ENCODE measurements at places on chromosomes 12 and 14.
A peak's percentile ranks its signal among the peaks of the same experiment; 100 is the strongest.

DNA sequence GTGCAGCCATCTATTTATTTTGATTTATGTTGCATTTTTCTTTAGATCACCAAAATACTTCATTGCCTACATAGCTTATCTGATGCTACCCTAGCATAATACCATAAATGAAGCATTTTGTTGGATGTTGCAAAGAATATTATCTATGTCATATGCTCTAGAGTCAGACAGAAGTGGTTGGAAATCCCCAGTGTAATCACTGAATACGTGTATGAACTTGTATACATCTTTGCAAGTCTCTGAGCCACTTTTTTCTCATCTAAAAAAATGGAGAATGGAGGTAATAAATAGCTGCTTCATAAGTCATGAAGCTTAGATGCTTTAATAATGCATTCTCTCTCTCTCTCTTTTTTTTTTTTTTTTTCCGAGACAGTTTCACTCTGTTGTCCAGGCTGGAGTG lies 18.5 kb downstream of the EVL start:
- no peak for DNase-seq

DNA sequence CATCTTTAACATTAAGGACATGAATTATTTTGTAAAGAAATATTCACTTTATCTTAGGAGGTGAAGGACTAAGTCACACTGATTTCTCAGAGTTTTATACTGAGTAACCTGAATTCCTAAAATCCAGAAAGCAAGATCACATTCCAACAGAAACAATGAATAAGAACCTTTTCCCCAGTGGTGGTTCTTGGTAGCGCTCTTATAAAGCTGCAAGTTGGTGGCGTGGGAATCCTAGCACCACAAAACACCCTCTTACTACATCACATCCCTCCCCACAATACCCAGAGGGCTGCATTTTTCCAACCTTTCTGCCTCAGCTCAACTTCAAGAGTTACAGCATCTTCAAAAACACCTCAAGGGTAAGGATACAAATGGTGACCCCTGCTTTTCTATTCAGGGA lies 44.0 kb upstream of the SMUG1 start:
- DNase-seq = no peak

DNA sequence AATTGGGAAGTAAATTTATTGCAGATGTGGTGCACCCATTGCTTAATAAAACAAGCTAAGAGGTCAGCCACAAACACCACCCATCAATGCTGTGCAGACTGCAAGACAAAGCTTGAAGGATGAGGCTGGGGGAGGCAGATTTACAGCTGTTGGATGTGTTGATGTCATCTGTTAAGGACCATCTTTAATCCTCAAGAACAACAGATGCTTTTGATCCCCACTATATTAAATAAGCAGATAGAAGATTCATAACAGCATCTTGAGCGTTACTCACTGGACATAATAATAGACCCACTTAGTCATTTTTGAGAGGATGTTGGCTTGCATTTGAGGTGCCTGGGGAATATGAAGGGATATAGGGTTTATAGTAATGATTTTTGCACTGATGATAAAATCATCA lies 58.8 kb downstream of the GPR68 start:
- DNase-seq = no peak

- DNase-seq = no peak
Observed at GRCh38 chr12:24054416-24054815, 104.9 kb upstream of the SOX5 start.

DNA sequence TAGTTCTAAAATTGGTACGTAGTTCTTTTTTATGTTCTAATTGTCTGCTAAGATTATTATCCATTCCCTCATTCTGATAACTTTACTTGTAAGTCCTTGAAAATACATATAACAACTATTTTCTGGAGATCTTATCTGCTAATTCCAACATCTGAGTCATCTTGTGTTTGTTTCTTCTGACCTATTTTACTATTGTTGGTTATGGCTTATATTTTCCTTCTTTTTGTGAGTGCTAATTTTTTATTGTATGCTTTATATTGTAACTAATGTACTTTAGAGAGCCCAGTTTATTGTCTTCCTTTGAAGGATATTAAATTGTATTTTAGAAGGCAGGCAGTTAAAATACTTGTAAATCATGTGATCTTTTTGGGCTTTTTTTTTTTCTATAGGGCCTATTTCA lies 149.3 kb upstream of the LRFN5 start:
- DNase-seq = no peak

GRCh38 chr14:35405304-35405996 lies 901 bp upstream of the NFKBIA start:
- DNase-seq = no peak

DNA sequence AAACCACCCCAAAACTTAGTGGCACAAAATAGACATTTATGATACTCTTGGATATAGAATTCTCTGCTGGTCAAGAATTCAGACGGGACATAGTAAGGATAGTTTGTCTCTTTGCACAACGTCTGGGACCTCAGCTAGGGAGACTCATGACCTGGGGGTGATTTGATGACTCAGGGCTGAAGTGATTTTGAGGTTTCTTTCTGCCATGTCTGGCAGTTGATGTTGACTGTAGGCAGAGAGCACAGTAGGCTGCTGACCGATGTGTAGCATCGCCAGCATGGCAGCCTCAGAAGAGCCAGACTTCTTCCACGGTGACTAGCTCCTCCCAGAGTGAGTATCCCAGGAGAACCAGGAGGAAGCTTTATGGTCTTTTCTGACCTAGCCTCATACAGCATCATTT lies 88.9 kb upstream of the FRMD6 start:
- no peak for DNase-seq

DNA sequence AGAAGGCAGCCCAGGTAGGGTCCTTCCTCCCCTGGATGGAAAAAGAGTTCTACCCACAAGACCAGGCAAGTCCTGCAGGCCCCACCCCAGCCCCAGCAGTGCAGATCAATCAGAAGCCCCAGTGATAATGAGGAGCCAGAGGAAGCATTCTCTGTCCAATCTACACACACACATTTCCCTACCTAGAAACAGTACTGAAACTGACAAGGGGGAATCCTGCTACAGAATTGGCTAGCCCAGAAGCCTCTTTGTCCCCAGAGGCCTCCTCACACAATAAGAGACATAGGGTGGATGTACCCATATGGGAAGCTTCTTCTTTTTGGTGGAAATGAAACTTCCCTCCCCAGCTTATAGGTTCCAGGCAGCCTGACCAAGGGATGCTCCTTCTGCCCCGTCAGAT lies 9.9 kb downstream of the FSCB start:
- DNase-seq = no peak

DNA sequence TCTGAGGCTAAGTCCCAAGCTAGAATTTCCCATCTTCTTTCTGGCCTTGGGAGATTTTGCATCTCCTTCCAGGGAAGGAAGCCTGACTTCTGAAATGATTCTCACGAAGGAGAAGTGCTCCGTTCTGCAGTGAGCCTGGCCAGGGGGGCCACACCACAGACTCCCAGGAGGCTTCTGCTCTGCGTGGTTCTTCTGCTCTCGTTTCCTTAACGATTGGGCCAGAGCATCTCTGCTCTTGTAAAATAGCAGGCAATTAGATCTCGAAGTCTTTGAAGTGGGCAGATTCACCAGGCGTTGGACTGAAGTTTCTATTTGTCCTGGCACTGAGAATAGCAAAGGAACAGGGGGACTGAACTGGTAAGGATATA lies 6.7 kb upstream of the BATF start:
- no peak for DNase-seq

DNA sequence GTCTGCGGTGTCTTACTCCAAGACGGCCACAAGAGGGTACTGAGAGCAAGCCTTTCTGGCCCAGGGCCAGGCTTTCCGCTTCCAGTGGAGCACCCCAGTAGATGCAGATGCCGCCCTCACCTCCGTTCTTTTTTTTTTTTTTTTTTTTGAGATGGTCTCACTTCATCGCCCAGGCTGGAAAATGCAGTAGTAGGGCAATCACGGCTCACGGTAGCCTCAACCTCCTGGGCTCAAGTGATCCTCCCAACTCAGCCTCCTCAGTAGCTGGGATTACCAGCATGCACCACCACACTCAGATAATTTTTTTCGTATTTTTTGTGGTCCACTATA lies 5.6 kb upstream of the LBHD2 start:
- DNase-seq = peak; percentile 59

DNA sequence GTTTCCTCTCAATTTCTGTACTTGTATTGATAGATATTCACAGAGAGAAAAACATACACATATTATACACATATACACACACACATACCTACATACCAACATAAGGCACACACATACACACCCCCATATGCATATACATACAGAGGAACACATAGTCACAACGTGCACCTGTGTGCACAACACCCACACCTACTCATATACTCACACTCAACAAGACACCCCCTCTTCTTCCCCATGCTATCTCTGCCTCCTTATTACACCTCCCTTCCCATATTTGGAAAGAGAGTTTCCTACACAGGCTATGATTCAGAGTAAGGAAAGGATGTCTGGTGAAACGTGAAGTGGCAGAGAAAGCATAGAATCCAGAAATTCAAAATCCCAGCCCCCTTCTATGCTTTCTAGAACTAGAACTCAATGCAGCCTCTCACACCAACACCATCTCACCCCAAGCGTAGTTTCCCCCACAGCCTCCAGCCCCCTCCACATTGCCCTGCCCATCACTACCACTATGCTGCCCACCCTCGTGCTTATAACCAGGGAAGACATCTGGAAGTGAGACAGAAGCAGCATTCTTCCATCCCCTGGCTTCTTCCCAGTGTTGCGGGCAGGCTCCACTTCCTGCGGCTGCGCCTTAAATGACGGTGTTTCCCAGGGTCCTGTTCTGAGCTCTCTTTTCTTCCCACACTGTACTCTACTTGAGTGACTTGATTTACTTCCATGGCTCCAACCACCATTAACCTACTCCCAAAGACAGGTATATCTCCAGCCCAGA lies 2.4 kb downstream of the RNASE8 start:
- DNase-seq = no peak

DNA sequence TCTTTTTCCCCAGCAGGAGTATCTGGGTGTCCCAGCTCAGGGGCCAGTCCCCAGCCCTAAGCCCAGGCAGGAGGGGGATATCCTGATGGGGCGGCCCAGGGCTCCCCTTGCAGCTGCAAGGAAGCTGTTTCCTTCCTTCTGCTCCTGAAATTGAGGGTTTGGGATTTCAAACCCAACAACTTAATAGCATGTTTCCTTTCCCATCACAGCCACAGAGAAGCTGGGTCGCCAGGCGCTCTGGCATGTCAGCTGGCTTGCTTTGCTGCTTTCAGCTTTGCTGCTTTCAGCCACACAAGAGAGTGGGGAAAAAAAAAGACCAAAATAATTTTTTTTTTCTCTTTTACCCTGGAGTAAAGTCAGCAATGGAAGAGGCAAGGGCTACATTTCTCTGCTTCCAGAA lies 30.0 kb downstream of the HVCN1 start:
- no peak for DNase-seq

- DNase-seq = no peak
Observed at GRCh38 chr12:39319180-39319579, 123.7 kb downstream of the KIF21A start.

- no peak for DNase-seq
Observed at GRCh38 chr12:24820872-24821271, 128.0 kb downstream of the BCAT1 start.

DNA sequence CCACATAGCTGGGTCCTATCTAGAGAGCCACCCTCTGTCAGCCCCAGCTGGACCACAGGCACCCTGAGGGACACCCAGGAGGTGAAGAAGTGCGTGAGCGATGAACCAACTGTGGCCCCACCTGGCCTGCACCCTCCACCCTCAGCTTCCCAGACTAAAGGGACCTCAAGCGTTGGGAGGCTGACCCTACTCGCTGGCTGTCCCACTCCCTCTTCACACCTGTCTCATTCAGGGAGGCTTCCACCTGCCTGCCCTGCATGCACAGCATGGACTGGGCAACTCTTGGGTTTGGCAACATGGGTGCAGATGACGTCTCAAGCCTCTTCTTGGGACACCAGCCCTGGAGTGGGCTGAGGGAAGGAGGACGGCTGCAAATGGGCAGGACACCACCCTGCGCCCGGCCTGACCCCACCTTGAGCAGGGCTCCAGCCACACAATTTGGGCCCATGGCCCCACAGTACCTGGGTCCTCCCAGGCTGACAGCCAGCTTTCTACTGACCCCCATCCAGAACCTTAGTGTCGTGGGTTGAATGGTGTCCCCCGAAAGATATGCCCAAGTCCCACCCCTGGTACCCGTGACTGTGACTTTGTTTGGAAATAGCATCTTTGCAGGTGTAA lies 2.1 kb downstream of the TMEM179 start:
- DNase-seq = no peak

DNA sequence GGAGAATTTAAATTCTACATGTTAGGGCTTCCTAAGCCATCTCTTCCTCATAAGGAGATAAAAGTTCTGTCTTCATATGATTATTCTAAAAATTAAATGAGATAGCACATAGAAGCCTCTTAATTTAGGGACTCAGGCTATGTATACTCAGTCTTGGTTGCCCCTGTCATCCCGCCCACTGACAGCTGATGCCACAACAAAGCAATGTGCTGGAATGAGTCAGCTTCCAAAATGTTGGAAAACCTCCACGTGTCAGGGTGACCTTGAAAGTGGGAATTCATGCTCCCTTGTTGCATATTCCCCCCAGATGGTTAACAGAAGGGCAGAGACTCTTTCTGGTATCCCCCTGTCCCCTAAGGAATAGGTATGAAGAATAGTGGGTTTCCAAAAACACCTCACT lies 238.0 kb upstream of the DDHD1 start:
- no peak for DNase-seq

GRCh38 chr14:61752626-61753025 lies 9.6 kb upstream of the SNAPC1 start:
- no peak for DNase-seq

DNA sequence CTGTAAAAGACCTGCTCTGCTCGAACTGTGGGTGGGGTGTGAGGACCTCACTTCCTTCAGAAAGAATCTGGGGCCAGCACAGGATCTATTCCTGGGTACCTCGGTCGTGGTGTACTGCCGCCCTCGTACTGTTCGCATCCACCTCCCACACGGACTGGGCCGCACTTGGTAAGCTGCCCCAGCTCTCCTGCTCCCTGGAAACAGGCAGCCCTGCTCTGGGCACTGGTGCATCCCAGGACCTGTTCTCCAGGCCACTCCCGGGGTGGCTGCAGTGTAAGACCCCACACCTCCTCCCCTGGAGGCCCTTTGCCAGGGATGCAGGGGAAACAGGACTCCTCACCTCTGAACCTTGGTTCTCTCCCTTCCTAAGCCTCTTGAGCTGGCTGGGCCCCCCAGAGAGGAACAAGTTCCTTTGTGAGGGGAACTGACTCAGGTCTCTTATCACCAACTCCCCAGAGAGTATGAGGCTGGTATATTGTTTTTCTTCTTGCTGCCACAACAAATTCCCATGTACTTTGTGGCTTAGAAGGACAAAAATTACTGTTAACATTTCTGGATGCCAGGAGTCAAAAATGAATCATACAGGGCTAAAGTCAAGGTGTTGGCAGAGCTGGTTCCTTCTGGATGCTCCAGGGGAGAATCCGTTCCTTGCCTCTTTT lies 276.5 kb downstream of the NUAK1 start:
- DNase-seq = no peak

GRCh38 chr12:50786498-50787231 lies 22.8 kb downstream of the ATF1 start:
- DNase-seq = peak; percentile 93

DNA sequence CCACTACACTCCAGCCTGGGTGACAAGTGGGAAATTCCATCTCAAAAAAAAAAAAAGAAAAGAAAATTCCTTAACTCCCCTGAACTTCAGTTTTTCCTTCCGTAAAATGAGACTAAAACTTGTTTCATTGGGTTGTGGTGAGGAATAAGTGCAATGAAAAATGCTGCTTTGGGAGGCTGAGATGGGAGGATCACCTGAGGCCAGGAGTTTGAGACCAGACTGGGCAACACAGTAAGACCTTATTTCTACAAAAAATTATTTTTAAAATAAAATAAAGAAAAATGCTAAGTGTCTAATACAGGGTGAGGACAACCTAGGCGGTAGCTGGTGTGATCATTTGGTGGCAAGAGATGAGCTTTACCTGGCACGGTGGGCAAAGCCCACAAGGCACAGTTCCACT lies 6.9 kb downstream of the SMAGP start:
- DNase-seq = no peak

Measured in Panc1 (cell line).